ENCODE measurements at places on chromosomes 3 and 15. TPM values are rescaled to one million over a fixed set of nuclear protein-coding genes. Genes with fewer than 3 reads are reported as not detected.

The GHSR gene
- total RNA-seq, result not detected

DNA sequence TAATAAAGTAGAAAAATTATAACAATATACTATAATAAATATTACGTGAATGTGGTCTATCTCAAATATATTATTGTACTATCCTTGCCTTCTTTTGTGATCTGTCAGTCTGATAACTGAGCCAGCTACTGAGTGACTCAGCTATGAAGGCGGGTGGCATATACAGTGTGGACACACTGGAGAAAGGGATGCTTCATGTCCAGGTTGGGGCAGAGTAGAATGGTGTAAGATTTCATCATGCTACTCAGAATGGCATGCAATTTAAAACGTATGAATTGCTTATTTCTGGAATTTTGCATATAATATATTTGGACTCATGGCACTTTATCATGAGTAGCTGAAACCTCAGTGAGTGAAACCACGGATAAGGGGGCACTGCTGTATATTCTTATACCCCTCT, 172.9 kb upstream of the TBC1D5 start:
- no peak for DNase-seq

GRCh38 chr3:128214056-128214455, 60.8 kb downstream of the EEFSEC start:
- no peak for DNase-seq

DNA sequence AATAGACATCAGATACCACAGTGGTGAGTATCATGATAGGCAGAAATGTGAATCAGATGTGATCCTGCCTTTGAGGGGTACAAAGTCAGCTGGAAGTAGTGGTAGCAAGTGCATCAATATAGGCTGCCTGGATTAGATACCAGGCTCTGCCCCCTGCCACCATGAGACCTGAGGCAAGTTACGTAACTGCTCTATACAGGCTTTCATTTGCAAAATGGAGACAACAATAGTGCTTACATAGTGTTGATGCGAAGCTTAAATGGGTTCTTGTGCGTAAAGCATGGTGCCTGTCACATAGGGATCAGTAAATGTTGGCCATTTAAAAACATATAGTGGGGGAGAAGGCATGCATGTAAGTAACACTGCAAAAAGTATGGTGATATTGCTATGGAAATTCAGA, 158.0 kb downstream of the RYR3 start:
- DNase-seq, result no peak

- DNase-seq, result no peak
These were observed 52.9 kb downstream of the SIDT1 start for GRCh38 chr3:113585228-113585627.

DNA sequence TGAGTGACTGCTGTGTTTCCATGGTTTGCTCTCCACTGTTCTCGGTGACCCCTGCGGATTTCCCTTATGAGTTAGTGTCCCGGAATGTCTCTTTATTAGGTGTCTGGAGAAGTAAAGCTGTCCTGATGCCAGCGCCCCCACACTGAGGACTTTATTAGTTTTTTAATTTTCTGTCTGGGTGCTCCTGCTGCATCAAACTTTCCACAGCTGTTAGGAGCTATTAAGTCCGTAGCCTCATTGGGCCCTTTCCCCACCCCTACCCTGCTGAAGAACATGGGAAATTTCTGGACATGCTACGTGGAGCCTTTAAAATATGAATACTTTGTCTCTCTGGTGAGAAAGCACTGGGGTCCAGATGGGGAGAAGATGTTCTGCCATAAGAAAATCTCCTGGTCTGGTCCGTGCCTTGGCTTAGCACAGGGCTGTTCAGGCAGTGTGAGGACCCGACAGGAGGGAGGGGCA, 161.7 kb upstream of the HES1 start:
- no peak for DNase-seq

- no peak for DNase-seq
These were observed 153.9 kb downstream of the PDZRN3 start for GRCh38 chr3:73470860-73471259.

Measured in thyroid gland (tissue), 4 donors.